ENCODE measurements at places on chromosomes 11 and 22. TPM values are rescaled to one million over a fixed set of nuclear protein-coding genes. Genes with fewer than 3 reads are reported as not detected.

MMP10 gene
- not detected for total RNA-seq

ZNF280B gene
- 2.3 TPM for total RNA-seq

H19 gene
- 68.7 TPM for total RNA-seq

TP53AIP1 gene
- not detected for total RNA-seq

ATL3 gene
- 106 TPM for total RNA-seq

CRYBA4 gene
- total RNA-seq: not detected

MYO7A gene
- 3.8 TPM for total RNA-seq

HSPA8 gene
- 641 TPM for total RNA-seq
